ENCODE measurements at places on chromosomes 3 and 15.

DNA sequence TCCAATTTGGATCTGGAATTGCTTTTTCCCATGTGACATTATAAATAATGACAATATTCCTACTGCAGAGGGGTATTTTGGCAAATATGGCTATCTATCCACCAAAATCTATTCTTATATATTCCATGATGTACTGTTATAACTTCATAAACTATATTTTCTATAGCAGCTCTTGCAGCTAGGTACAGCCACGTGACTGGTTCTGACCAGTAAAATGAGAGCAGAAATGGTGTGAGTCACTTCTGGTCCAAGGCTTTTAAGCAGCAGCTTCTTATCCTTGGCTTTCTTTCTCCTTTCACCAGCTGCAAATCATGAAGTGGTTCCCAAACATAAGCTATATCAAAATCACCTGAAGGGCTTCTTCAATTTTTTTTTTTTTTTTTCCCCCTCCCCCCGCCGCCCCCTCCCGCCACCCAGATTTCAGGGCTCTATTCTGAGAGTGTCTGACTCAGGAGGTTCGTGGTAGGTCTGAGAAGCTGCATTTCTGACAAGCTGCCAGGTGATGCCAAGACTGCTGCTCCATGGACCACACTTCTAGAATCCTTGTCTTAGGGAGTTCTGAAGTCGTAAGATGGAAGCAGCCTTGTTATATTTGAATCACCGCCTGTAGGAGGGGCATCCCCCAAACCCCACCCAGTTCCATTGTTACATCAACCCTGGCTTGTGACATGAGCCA lies 357.5 kb downstream of the CHST2 start:
- DNase-seq: no peak

DNA sequence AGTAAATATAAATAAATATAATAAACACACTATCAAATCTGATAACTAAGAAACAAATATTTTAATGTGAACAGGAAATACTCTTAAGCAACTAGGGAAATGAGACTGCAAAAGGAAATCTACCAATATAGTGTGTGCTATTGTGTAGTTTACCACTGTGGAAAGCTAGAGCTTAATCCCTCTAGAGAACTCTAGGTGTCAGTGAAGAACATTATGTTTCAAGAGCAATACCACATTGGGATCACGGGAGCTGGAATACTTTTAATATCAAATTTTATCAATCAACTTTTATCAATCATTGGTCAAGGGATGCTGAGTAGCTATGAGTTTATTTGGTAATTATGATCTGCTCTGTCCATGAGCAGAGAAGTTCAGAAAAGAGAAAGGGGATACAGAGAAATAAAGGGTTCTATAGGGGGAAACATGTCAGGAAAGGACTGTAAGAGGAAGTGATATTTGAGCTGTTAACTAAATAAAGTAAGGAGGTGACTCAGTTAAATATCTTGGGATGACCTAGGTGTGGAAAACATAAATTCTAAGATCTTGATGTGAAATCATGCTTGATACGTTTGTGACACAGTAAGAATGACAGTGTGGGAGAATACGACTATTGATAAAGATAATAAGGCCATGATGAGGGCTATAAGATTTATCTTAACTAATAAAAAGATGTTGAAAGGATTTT lies 762.2 kb upstream of the ALCAM start:
- no peak for DNase-seq

DNA sequence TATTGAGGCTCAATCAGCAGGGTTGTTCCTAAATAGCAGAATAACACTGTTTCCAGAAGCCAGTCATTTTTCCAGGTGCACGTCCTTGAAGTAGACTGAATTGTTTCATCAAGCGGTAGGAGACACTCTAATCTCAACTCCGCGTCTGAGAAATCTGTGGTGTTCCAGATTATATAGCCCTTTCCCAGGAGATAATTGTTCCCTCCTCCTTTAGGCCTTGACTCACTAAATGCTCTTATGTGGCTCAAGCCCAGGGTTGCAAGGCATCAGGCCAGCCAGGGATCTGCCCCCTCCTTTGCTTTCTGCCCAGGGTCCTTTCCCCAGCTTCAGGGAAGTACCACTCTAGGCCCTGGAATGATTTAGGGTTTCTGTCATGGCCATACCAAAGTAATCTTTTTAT lies 5.7 kb upstream of the HLTF start:
- no peak for DNase-seq

DNA sequence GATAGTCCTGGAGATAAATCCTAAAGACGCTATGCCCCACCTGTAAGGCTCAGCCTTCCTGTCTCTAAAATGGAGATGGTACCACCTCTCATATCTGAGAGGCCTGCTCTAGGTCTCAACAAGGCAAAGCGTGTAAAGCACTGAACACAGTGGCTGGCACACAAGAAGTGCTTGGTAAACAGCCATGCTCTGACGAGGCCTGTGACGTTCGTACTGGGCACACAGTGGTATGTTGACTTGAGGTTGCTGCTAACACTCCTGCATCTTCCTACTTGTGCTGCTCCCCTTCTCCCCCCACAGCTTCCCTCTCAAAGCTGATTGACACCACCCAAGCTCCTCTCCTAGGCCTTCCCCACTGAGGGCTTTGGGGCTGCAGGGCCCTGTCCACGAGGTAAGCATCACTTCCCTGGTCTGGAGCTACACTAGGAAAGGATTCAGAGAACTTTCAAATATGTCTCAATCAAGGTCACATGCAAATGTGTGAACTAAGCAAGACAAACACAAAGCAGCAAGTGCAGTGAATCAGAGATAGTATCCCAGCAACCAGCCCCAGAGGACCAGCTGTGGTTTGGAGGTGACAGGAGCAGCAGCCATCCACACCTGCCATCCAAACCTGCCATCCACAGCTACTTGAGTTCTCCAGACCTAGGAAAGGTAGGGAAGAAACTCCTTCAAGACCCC lies 177.5 kb downstream of the STT3B start:
- no peak for DNase-seq

- no peak for DNase-seq
These were observed 8.8 kb upstream of the SLC15A2 start for GRCh38 chr3:121885386-121885785.

GRCh38 chr3:183734750-183735494 lies 37.3 kb downstream of the YEATS2 start:
- no peak for DNase-seq

DNA sequence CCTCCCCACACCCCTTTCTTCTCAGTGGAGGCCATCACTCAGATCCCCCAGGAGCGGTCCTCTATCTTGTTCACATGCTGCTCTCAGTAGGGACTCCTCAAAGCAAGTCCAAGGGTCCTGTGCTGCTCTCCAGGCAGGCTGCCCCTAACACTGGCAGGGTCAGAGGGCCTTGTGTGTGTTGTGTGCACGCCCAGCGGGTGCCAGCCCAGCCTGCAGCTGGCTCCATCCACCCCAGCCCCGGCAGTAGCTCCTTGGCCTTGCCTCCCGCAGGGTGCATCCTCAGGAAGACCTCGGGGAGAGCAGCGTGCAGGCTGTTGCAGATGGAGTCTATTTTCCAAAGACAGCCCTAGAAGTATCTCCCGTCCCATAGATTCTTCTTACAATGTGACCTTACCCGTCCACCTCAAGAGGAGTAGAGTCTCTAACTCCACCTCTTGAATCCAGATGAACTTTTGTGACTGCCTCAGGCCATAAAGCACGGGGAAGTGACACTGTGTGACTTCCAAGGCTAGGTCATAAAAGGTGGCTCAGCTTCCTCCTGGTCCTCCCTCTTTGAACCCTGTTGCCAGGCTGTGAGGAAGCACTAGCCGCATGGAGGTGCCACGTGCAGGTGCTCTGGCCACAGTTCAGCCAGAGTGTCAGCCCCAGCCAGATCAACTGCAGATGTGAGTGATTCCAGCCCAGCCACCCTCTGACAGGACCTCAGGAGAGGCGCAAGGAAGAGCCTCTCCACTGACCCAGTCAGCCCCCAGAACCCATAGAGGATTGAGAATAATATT lies 531.6 kb downstream of the SHQ1 start:
- no peak for DNase-seq

- DNase-seq: no peak
These were observed 85.7 kb downstream of the ADAMTSL3 start for GRCh38 chr15:83739629-83740028.

- no peak for DNase-seq
These were observed 74.4 kb downstream of the KY start for GRCh38 chr3:134576426-134576825.

GRCh38 chr3:64297563-64297962 lies 72.3 kb upstream of the PRICKLE2 start:
- DNase-seq: no peak

All from NCI-H524 treated with DMSO at 0.1 percent for 48 hours (cell line).